Erythroblast (primary cell): ENCODE measurements at places on chromosomes 1 and 21.

GRCh38 chr1:168970926-168971659 lies 135.4 kb upstream of the ATP1B1 start:
- no peak for DNase-seq

DNA sequence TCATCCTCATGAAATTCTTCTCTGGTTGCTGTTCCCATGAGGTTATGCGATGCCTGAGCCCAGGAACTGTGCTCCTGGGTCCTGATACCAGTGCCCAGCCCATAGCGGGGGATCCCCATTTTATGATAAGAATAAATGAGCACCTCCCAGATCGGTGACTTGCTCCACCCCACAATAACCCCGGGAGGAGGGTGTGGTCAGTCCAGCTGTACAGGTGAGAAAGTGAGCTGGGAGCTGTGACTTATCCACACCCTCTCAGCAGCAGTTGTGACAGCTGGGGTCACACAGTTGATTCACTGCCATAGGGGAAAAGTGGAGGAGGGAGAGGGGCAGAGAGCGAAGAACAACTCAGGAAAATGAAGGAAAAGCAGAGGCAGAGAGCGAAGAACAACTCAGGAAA lies 33.4 kb downstream of the OR2G3 start:
- no peak for DNase-seq

DNA sequence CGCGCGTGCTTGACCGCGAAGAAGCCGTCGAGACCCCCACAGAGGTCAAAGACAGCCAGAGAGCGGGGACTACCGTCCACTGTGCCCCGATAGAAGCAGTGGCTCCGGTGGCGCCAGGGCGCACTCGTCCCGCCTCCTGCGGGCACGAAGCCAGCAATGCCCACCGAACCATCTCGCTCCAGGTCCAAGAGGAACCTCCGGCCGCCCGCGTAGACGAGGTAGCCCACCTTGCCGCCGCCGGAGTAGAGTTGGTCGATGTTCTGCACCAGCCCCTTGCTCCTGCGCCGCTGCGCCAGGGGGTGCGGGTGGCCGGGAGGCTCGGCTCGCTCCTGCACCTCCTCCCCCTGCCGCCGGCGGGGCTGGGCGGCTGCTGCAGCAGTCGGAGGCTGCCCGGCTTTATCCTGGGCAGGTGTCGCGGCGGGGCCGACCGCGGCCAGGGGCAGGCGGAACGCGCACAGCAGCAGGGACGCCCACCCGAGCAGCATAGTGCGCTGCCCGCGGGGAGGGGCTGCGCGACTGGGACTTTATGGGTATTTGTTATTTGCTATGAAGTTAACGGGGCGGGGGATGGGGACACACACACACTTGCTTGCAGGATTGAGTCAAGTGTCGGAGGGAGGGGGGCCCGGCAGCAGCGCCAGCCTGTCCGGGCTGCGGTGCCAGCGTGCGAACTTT lies 844 bp downstream of the ADAMTS5 start:
- no peak for DNase-seq

GRCh38 chr1:163471779-163472650 lies 150.3 kb downstream of the NUF2 start:
- no peak for DNase-seq

DNA sequence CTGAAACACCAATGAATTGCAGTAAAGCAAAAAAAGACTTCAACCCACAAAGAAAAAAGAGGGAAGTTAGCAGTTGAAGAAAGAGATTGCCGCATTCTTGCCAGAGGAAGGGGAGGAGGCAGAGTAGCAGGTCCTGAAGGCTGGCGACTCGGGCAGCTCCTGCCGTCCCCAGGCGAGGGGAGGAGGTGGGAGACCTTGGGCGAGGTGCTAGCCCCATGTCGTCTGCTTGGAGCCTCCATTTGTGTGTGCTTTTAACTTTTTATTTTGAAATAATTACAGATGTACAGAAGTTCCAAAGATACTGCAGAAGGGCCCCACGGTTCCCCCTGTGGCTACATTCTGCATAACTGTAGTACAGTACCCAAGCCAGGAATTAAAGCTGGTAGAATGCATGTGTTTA lies 6.7 kb downstream of the TRPM2 start:
- no peak for DNase-seq

- DNase-seq = no peak
These were observed 52.6 kb downstream of the DESI2 start for GRCh38 chr1:244705261-244706234.

DNA sequence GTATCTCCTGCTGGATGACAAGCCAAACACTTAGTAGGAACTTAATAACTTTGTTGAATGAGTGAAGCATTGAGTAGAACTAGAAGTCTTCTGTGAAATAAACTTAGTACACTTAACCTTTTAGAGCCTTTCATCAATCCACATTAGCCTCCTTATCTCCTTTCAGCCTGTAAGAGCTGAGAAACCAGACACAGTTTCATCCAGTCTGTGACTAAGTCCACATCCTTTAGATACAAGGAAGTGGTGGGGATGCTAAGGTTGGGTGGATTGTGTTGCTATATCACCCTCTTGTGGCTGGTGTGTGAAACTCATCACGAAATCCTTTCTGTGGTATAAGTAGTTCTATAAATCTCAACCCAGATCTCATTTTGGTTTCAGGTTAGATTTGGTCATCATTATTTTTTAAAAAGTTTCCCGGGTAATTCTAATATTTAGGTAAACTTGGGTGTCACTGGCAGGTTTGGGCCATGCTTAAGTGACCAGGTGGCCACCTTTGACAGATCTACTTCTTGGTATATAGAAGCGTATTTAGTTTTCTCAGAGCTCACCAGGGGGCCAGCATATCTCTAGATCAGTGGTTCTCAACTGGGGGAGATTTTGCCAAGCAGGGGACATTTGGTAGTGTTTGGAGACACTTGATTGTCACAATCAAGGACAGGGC lies 27.8 kb upstream of the CD84 start:
- peak; percentile 79 for DNase-seq

- no peak for DNase-seq
These were observed 2.1 kb downstream of the SLAMF8 start for GRCh38 chr1:159828581-159829272.

- DNase-seq = no peak
These were observed 67.5 kb downstream of the CCDC185 start for GRCh38 chr1:223460566-223461189.

- DNase-seq = peak; percentile 54
These were observed 67.2 kb downstream of the SLC35A3 start for GRCh38 chr1:100036718-100037655.

DNA sequence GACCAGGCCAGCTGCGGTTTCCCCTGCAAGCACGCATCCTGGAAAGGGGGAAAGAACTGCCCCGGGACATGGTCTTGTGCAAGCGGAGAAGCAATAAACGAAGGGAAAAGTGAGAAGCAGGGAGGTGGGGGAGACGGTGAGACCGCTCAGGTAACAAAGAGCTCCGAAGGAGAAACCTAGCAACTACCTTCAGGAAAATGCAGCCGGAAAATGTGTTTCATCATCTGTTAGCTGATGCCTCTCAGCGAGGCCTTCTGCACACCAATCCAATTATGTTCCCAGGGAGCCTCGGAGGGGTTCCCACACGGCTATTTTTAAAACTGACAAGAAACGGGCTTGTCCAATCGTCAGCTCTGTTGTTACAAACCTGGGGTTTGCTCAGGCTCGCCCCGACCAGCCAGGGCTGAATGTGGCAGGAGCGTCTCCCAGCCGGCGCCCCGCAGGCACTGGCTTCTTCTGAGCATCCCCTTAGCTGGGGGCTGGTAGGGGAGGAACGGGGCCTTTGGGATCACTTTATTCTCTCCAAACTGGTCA lies 3.4 kb downstream of the RIPK4 start:
- no peak for DNase-seq

GRCh38 chr1:183612407-183612806 lies 22.1 kb upstream of the NCF2 start:
- no peak for DNase-seq

DNA sequence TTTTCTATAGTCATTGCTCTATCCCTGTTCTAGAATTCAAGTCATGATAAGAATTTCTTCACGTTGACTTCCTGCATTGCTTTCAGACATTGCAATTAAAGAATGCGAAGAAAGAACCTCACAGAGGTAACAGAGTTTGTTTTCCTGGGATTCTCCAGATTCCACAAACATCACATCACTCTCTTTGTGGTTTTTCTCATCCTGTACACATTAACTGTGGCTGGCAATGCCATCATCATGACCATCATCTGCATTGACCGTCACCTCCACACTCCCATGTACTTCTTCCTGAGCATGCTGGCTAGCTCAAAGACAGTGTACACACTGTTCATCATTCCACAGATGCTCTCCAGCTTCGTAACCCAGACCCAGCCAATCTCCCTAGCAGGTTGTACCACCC lies 10.6 kb downstream of the APCS start:
- no peak for DNase-seq

DNA sequence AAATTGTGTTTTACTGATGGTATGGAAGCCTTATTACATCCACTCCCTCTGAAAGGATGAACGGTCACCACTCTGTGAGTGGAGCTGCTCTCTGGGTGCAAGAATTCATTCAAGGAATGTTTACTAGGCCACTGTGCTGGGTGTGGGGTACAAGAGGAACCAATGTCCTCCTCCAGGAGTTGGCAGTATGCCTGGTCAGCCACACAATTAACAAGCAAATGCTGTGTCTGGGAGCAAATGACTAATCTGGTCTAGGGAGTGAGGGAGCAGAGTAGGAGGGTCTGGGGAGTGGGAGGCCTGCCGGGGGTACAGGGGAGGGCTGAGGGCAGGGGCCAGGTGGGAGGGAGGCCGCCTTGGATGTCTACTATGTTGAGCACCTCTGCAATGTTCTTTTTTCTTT lies 27.2 kb upstream of the TDRD10 start:
- DNase-seq = no peak
